ENCODE measurements at places on chromosomes 7 and 10.

GRCh38 chr10:28600056-28600455 is 67.1 kb downstream of the WAC start:
- DNase-seq = no peak

- no peak for DNase-seq
These were observed 167.2 kb downstream of the EBF3 start for GRCh38 chr10:129796710-129797420.

- DNase-seq = no peak
These were observed 11.1 kb downstream of the PRLHR start for GRCh38 chr10:118584181-118584954.

- DNase-seq = no peak
These were observed 10.2 kb downstream of the PLEKHA8 start for GRCh38 chr7:30038196-30038980.

GRCh38 chr7:20236790-20237189 is 19.6 kb upstream of the MACC1 start:
- DNase-seq = no peak

- DNase-seq = no peak
These were observed 291.3 kb downstream of the PTEN start for GRCh38 chr10:88154596-88155250.

- DNase-seq = no peak
These were observed 93.1 kb upstream of the HABP2 start for GRCh38 chr10:113459626-113460280.

DNA sequence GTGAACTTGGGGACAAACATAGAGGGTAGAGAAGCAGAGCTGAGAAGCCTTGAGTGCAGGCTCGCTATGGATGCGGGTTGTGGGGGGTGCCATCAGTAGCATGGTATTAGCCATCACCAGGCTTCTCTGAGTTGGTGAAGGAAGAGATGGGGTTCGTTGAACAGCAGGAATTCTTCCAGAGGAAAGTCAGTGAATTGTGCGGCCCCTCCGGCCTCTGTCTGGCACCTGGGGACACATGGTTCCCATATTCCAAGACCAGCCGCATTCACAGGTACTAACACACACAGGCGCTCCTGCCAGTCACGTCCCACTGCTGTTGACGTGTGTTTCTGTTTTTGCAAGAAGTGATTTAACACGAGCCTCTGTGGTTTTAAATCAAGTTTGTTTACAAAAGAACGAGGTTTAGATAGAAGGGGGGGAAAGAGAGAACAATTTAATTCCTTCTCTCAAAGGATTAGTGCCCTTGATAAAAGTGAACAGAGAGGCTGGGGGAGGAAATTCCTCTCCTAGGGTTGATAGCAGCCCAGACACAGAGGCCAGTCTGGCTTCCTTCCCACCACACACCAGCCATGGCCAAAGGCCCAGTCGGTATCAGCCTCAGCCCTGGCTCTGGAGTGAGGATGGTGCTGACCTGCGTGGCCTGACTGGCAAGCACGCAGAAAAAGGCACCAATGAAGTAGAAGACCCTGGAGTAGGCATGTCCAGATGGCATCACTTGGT is 252.6 kb upstream of the IGFBP3 start:
- DNase-seq = no peak

DNA sequence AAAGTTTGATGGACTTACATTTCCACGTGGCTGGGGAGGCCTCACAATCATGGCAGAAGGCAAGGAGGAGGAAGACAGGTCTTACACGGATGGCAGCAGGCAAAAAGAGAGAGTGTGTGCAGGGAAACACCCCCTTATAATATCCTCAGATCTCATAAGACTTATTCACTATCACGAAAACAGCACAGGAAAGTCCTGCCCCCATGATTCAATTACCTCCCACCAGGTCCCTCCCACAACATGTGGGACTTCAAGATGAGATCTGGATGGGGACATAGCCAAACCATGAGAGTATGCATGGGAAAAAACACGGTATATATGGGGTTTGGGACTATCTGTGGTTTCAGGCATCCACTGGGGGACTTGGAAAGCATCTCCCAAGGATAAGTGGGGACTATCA is 78.0 kb downstream of the PLXNA4 start:
- DNase-seq = no peak

- DNase-seq = no peak
These were observed 17.0 kb upstream of the NUP42 start for GRCh38 chr7:23164846-23165245.

DNA sequence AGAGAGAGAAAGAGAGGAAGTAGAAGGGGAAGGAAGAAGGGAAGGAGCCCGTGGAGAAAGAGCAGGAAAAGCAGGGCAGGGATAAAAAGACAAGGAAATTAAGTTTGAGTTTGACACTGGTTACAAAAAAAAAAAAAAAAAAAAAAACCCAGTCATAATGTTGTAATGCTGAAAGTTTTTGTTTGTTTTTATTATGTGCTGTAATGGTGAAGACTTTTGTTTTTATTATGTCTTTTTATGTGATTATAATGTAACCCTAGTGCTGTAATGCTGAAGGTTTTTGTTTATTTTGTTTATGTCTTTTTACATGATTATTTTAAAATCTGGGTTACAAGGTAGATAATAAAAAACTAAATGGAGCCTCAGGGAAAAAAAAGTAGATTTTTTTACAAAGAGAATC is 184.8 kb downstream of the SEMA3A start:
- DNase-seq = no peak

- no peak for DNase-seq
These were observed 670 bp downstream of the RCC1L start for GRCh38 chr7:75072981-75073283.

- DNase-seq = no peak
These were observed 138.7 kb downstream of the ZNF365 start for GRCh38 chr10:62512732-62513475.

DNA sequence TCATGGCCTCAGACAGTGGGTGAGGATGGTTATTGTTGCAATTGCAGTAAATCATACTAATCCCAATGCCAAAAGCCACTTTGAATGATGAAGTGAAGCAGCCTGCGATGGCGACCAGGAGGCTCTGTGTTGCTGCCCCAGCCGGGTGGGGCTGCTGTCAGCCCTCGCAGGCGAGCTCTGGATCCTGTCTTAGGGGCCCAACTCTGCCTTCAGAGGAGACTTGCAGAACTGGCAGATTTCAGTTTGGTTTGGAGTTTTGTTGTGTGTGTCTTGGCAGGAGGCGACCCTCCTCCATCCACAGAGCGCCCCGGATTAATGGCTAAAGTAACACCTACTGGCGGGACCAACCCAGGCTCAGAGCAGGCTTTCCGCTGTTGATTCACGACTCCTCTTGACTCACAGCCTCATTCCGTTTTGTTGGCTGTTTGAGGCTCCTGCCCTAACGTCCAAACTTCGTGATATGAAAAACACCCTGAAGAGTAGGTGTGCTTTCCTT is 67.9 kb upstream of the BMPER start:
- DNase-seq = no peak

GRCh38 chr7:42671627-42672026 is 240.2 kb downstream of the C7orf25 start:
- no peak for DNase-seq

DNA sequence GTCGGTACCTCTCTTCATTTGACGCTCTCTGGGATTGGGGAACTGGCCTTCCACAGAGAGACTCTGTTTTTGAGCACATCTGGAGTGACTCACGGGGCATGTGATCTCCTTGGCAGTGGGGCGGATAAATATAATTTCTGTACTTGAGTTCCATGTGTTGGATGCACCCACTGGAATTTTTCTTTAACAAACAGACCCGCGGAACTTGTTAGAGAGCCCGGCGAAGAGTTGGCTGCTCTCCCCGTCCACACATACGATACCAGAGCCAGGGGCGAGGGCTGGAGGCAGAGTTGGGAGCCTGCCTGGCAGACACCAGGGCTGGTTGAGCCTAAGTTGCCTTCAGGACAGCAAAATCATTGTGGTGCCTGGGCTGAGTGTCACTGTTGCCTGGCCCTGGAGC is at the start of gene FAM180A:
FAM180A (minus strand) TSS at position 44 of the 400 bp plus-strand sequence. CDS start 233 bp downstream, outside the sequence.
- no peak for DNase-seq

GRCh38 chr10:61701055-61701705 is 38.5 kb downstream of the CABCOCO1 start:
- no peak for DNase-seq

DNA sequence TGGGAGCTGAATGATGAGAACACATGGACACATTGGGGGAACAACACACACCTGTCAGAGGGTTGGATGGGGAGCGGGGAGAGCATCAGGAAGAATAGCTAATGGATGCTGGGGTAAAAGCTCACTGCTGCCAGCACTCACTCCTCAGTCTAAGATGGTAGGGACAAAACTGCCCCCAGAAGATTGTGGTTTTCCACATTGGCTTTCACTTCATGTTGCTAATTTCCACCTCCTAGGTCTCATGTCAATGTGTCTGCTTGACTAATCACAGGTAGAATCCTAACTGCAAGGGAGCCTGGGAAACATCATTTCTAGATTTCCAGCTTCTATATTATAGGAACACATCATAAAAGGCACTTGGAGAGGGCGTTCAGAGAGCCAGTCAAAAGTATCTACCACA is 22.6 kb downstream of the APBB1IP start:
- DNase-seq = no peak

- no peak for DNase-seq
These were observed 33.7 kb downstream of the RAB11FIP2 start for GRCh38 chr10:118012952-118013525.

GRCh38 chr10:43751646-43752045 is 103.0 kb upstream of the ZNF32 start:
- no peak for DNase-seq

- no peak for DNase-seq
These were observed 92.8 kb upstream of the PARD3 start for GRCh38 chr10:34907743-34908430.

- DNase-seq = no peak
These were observed 89.0 kb downstream of the NEURL1 start for GRCh38 chr10:103582331-103583123.

DNA sequence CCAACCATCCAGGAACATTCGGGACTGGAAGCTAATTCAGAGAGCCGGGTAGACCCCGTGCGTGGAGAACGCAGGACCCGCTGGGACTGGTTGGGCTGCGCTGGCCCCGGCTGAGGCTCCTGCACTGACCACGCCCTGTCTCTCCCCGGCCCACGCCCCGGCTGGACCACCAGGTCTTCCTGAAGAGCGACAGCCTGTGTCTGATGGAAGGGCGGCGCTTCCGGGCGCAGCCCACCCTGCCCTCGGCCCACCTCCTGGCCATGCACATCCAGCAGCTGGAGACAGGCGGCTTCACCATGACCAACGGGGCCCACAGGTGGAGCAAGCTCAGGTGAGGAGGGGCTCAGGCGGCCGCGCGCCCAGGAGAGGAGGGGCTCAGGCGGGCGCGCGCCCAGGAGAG is 10.2 kb upstream of the UTF1 start:
- DNase-seq = no peak

- DNase-seq = no peak
These were observed 9.5 kb upstream of the ARID5B start for GRCh38 chr10:61891906-61892585.

DNA sequence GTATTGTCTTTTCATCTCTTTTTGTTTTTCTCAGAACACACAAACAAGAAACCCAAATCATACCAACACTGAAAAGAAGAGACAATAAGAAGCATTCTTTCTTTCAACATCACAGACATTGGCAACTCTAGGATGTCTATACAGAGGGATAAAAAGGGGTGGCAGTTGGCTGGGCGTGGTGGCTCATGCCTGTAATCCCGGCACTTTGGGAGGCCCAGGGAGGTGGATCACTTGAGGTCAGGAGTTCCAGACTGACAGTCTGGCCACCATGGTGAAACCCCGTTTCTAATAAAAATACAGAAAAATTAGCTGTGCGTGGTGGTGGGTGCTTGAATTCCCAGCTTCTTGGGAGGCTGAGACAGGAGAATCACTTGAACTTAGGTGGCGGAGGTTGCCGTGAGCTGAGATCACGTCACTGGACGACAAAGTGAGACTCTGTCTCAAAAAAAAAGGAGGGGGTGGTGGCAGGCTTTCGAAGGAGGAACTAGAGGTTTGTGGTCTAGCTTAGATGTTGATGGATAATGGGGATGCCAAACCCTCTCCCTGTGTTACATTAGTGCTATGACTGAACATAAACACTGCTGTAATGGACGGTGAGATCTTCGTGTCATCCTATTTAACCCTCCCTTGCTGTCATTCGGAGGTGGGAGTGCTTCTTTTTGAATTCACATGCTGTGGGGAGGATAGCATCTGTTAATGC is 9.4 kb downstream of the CNNM2 start:
- DNase-seq = no peak

DNA sequence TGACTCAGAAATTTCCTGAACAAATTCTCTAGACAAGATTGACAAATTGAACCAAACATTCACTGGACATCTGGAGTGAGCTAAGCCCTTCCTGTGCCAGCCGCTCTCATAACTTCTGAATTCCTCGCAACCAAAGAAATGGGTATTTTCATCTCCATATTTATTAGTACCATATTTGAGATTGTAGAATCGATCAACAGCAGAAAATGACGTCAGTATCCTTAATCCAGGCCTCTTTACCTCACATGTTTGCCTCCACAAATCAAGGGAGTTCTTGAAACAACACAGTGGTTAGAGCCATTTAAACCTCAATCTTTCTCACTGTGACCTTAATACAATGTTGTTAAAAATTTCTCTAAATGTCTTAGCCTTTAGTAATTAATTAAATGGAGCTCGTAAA is 735.6 kb upstream of the SORCS1 start:
- DNase-seq = no peak

- no peak for DNase-seq
These were observed 12.2 kb downstream of the PDE1C start for GRCh38 chr7:32058002-32058401.

GRCh38 chr10:117005527-117006055 is 604 bp upstream of the SHTN1 start:
- DNase-seq = peak; percentile 36

DNA sequence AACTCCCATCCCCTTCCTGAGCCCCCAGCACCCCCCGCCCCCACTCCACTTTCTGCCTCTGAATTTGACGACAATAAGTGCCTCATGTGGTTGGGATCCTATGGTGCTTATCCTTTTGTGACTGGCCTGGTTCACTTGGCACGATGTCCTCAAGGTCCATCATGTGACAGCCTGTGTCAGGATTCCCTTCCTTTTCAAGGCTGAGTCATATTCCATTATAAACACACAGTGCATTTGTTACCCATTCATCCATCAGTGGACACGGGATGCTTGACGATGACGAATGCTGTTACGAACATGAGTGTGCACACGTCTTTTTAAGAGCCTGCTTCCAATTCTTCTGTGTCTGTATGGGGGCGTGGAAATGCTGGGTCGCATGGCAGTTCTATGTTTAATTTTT is 26.7 kb downstream of the SHH start:
- no peak for DNase-seq

- DNase-seq = no peak
These were observed 2.3 kb upstream of the PNPLA8 start for GRCh38 chr7:108528183-108528712.

- DNase-seq = no peak
These were observed 174.9 kb downstream of the CACNA2D1 start for GRCh38 chr7:82268632-82269031.

- DNase-seq = no peak
These were observed 204.6 kb upstream of the NRP1 start for GRCh38 chr10:33539116-33539515.
